ENCODE measurements at places on chromosomes 2 and 18.
A peak's percentile ranks its signal among the peaks of the same experiment; 100 is the strongest.

GRCh38 chr2:138444411-138444810, 57.2 kb upstream of the SPOPL start:
- DNase-seq: no peak

DNA sequence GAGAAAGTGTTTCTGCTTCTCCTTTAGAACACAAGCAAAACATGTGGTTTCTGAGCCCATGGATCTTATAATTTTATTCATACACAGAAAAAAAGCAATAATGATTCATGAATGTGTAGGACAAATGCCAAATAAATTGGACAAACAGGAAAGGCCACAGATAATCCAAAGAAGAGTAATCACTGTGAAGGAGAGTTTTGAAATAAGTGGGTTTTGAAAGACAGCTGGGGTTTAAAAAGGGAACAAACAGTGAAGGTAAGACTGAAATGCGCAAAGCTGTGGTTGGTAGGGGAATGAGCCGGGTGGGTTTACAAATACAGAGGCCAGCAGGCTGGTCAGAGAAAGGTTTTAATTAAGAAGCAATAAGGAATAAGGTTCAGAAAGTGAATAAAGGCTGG, 50.0 kb upstream of the MBOAT2 start:
- DNase-seq: peak; percentile 25

- DNase-seq: no peak
Observed at GRCh38 chr2:74843433-74843832, 9.5 kb downstream of the HK2 start.

DNA sequence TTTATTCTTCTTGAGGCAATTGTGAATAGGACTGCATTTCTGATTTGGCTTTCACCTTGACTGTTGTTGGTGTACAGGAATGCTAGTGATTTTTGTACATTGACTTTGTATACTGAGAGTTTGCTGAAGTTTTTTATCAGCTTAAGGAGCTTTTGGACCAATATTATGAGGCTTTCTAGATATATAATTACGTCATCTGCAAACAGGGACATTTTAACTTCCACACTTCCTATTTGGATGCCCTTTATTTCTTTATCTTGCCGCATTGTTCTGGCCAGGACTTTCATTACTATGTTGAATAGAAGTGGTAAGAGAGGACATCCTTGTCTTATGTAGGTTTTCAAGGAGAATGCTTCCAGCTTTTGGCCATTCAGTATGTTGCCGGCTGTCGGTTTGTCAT, 425.4 kb upstream of the CHAC2 start:
- DNase-seq: no peak

DNA sequence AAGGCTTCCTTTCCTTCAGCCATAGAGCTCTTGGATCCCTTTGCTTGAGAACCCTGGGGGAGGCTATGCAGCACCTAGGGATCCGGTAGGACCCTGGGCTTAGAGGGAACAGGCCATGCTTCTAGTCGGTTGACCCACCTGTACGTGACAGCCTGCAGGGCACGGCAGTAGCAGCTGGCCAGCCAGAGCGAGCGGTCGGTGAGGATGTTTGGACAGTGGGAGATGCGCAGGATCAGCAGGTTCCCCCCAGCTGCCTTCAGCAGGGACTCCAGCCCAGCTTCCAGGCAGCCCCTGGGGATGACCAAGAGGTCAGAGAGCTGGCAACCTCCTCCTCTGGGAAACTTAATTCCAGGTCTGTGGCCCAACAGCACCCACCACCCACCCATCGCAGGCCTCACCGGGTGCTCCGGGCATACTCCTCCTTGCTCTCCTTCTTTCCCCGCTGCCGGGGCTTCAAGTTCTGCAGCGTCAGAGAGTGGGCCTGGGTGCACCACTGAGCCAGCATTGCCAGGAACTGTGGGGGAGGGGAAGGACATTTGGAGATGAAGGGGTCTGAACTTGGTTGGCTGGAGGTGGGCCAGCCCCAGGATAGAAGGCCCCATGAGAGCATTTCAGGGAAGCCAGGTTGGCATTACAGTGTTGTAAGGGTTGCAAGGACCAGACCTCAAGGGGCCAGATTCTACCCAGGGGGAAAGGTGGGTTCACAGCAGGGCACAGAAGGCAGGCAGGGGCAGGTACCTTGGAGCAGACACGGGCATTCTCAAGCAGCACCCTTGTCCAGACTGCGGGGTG, 20.5 kb downstream of the FBXO41 start:
- no peak for DNase-seq

- DNase-seq: no peak
Observed at GRCh38 chr2:6924101-6924923, 7.1 kb downstream of the RNF144A start.

DNA sequence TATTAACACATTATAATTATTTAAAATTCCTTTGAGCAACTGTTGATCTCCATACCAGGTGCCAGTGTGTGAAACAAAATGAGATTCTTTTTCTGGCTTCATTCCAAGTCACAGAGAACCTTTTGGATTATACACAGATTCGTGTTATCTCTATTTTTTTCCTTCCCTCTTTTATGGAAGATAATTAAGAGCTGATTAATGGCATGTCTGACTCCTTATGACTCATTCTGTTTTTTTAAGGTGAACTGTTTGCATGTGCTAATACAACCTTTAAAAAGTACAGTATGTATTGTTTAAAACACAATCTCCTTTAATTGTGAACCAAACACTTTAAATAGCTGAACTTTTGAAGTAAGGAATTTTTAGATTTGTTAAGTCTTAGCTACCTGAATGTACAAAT, 39.3 kb downstream of the PELI1 start:
- DNase-seq: no peak

All from KBM-7 (cell line).